ENCODE measurements at places on chromosomes 7 and 10.

DNA sequence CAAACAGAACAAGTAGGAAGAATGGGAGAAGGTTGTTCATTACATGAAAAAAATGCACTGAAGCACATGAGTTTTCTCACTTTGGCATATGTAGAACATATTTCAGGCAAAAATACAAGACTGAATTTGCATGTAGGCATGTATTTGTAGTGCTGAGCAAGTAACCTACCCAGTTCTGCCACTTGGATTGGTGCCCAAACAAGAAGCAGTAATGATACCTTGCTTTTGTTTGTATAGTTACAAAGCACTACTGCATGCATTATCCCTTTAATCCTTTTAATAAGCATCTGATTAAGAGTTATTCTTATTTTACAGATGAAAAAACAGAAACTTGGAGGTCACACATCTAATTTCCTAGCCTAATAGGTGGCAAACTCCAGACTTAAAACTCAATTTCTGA lies 23.1 kb upstream of the CTTNBP2 start:
- DNase-seq = no peak

GRCh38 chr7:105934572-105935185 lies 28.4 kb upstream of the CDHR3 start:
- DNase-seq = no peak

- no peak for DNase-seq
These were observed 121.5 kb downstream of the POLR1F start for GRCh38 chr7:19587291-19587690.

- no peak for DNase-seq
These were observed 293.0 kb upstream of the AKR1E2 start for GRCh38 chr10:4532976-4533375.

All from stimulated activated CD8-positive, alpha-beta memory T cell treated with anti-CD3 and anti-CD28 coated beads, Interleukin-12 subunit alpha, Interleukin-12 subunit beta, amount 100 ng/mL, for 4 hours (primary cell).